Activated T-helper 1 cell treated with anti-CD3 and anti-CD28 coated beads, Interleukin-2, amount 50 U/mL, for 16 hours (primary cell): ENCODE measurements at places on chromosomes 1 and 21.
A peak's percentile ranks its signal among the peaks of the same experiment; 100 is the strongest.

GRCh38 chr1:153386500-153386901, 4.4 kb downstream of the S100A8 start:
- DNase-seq = no peak

GRCh38 chr1:158046715-158047510, 53.5 kb downstream of the KIRREL1 start:
- DNase-seq = no peak

GRCh38 chr1:184655185-184655584, 99.5 kb downstream of the EDEM3 start:
- no peak for DNase-seq

DNA sequence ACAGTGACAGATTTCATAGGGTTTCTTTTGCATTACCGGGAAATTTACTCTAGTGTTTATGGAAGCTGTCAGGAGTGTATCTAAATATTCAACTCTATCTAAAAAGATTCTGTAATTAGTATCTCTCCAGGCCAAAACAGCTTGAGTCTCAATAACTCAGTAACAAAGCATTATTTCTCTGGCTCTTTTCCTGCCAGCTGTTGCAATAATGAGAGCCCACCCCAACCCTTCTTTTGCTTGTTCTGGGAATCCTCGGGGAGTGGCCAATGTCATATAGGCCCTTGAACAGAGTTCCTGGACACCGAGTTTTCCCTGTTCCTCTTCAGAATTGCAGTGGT, 120.1 kb upstream of the SGIP1 start:
- DNase-seq = no peak

GRCh38 chr1:226033582-226033981, 28.9 kb upstream of the H3-3A start:
- DNase-seq = no peak

DNA sequence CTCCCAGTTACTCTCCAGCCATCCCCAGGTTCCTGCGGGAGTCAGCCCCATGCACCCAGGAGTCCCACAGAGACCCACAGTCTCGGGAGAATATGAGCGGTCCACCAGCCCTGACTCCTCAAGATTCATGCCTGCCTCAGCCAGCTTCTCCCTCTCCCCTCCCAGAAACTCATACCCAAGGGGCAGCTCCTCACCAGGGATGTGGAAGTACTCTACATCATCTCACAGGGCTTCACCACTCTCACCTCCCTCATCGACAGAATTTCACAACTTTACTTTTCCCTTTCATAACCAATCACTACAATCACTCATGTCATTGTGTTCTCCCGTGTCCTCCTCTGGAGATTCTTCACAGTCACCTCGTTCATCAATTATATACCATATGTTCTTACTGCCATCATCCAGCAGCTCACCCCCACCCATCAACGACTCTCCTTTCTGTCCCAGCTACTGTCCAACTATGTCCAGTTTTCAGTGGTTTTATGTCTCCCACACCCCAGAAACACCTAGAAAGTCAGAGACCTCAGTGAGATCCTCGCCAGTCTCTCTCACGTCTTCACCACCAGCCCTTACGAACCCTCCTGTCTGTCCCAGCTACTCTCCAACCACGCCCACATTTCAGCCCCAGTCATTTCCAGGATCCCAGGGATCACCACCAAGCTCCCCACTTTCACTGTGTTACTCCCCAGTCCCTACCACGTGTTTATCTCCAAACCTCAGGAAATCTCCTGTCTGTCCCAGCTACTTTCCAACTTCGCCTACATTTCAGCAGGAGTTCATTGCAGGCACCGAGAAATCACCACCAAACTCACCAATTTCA, 1530.1 kb upstream of the TPTE start:
- no peak for DNase-seq

GRCh38 chr1:180412583-180412982, 89.8 kb downstream of the ACBD6 start:
- no peak for DNase-seq

- peak; percentile 4 for DNase-seq
These were observed 95.4 kb downstream of the INTS7 start for GRCh38 chr1:211939876-211940468.

DNA sequence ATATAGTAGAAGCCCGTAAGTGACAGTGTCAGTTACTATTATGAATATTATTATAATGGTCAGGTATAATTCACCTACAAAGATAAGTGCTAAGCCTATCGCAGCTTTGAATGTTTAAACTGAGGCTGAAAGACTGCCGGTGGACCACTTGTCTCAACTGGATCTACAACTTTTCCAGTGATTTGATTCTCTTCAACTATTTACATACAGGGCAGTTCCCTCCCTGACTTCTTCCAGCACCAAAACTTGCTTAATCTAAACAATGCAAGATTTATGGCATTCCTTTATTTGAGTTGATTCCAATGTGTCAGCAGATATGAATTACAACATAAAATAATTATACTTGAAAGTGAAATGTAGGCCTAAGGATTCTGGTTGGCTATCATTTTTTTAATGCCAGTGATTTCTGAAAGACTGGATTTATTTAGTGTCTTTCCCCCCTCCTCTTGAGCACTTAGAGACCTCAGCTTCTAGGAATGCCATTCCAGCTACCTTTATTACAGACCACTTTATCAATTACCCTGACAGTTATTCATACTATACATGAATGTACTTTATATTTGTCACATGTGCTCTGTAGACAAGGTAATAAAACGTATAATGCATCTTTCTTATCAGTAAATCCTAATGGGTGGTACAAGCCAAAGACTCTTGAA, 153.3 kb upstream of the C8B start:
- DNase-seq = no peak

DNA sequence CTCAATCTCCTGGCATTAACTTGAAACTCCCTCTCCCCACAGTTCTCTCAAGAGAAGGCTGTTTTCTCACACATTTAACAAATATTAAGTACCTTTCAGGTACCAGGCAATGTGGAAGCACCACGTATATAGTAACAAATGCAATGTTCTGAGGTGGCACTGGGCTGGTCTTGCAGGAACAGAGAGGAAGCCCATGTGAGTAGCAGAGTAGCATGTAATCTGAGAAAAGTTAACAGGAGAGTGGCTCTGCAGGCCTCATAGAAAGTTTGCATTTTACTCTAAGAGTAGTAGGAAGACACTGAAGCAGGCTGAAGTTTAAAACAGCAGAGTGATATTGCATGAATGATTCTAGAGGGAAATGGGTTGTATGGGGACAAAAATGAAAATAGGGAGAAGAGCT, 21.0 kb downstream of the ZNF281 start:
- DNase-seq = no peak

- DNase-seq = no peak
These were observed 238.0 kb downstream of the NTNG1 start for GRCh38 chr1:107378866-107379265.

- DNase-seq = no peak
These were observed 1574.4 kb downstream of the BRINP3 start for GRCh38 chr1:188903241-188903640.

GRCh38 chr1:107514841-107515240, 374.0 kb downstream of the NTNG1 start:
- DNase-seq = no peak

DNA sequence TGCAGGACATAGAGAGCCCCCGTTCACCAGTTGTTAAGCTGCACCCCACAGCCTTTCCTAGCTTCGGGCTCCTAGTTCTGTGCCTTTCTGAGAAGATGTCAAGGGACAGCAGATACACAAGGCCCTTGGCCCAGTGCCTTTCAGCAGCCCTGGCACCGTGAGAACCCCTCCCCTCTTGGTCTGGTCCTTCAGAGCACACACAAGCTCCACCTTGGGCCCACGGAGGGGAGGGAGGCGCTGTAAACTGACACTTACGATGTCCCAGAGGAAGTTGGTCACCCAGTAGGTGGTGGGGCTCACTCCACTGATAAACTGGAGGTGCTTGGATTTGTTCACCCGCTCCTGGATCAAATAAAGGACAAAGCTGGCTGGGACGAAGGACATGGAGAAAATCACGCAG, 101.6 kb downstream of the ABCA4 start:
- no peak for DNase-seq

DNA sequence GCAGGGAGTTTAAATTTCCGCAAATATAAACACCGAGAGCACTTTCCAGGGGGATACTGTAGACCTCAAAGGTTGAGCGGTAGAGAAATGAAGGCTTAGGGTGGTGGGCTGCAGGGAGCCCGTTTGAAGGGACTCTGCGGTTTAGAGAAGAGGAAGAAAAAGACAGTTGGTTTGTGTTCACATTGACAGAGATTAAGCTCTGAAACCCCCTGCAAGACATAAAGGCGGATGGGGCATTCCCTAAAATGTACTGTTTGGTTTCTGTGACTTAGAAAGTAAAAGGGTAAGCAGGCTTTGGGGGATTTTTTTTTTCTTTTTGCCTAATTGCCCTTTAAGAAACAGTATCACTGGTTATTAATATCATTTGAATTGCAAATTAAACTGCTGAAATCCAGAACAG, 1.3 kb downstream of the KAZN start:
- DNase-seq = no peak

GRCh38 chr1:40092241-40092640, 4.8 kb downstream of the PPT1 start:
- DNase-seq = no peak

GRCh38 chr1:52454127-52454526, 49.7 kb downstream of the PRPF38A start:
- no peak for DNase-seq

DNA sequence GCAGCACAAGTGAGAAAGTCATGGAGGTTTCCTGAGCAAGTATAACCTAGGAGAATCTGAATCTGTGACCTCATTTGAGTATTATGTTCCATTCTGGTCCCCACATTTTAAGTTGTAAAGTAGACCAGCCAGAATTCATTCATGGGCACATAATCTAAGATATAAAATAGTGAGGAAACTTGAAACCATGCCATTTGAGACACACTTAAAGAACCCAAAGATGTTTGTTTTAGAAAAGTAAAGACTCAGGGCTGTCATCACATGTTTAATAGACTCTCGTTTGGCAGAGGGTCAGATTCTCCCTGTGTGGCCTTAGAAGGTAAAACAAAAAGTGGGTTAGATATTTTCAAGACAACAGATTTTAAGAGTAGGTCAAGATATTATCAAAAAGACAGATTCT, 6.4 kb downstream of the SZT2 start:
- no peak for DNase-seq

DNA sequence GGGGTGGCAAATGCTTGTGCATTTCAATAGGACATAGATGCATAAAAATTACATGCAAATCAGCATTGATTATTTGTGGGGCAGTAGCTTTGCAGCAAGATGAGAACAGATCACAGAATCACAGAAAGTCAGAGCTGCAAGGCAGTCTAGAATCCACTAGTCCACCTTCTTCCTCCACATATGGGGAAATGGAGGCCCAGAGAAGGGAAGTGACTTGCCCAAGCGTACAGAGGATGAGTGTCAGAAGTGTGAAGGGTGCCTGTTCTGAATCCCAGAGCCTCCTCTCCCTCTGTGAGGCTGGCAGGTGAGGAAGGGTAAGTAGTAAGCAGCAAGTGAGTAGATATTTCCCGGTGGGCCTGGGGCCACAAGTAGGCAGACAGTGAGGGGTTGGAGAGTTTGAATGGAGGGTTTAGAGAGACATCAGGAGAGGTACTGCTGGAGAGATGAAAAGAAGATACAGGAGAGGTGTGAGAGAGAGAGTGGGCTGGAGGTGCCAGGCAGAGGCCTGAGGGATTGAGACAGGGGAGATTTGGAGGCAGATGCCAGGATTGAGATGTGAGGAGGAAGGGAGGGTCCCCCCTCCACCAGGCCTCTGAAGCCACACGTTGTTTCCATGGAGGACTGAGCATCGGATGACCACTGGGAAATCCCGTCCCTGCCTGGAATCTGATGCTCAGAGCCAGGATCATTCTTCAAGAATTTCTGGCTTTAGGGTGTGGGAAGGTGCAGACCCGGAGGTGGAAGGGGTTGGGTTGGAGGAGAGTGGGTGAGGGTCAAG, 4.8 kb upstream of the MYOG start:
- no peak for DNase-seq

DNA sequence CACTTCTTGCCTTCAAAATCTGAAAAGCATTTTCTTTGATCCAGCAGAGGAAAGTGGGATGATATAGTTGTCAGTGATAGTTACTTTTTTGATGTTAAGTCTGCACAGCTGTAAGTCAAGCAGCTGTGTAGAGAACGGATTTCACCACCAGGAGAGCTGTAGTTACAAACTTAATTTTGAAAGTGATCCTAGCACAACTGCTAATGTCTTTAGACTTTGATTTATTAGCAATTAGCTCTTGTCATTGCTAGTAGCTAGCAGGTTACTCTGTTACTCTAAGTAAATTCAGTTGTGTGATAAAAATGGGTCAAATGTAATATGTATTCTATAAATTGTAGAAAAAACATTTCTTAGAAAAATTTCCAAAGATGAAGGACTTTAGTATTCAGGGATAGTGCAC, 46.0 kb downstream of the ALG6 start:
- DNase-seq = no peak

- DNase-seq = no peak
These were observed 8.9 kb upstream of the LEFTY1 start for GRCh38 chr1:225897595-225898514.

DNA sequence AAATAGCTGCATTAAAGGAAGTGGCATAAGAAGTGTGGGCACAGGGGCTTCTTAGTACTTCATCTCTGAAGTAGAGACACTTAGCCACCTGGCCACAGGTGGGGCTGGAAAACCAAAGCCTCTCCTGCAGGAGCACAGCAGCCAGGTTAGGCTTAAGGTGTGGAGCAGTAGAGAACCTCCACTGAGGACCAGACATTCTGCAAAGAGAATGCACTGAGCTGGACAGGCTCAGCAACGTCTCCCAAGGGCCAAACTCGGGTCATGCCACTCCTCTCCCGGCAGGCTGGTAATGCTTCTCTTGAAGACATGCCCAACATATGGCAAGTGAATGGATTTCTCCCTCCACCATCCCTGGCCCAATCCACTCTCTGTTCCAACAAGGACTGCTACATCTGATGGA, 33.0 kb upstream of the LRRC38 start:
- no peak for DNase-seq

DNA sequence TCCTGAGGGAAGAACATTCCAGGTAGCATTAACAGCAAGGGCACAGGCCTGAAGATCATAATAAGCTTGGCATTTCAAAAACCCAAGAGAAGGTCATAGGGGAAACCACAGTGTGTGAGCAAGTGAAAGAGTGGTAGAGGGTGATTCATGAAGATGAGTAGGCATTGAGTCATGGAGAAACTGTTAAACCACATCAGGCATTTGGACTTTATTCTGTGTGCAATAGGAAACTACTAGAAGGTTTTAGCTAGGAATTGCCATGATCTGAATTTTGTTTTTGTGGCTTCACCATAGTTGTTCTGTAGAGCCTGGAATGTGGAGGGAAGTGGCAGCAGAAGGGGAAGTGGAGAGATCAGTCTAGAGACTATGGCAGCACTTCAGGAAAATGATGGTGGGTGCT, 359.0 kb upstream of the PTBP2 start:
- no peak for DNase-seq

- no peak for DNase-seq
These were observed at the start of gene RAB13 for GRCh38 chr1:153985941-153986761. Gene RAB13, minus strand, starts transcription at chr1:153986339. Its CDS starts 103 bp downstream, at chr1:153986236.
